ENCODE measurements at places on chromosomes 4 and X.

GRCh38 chrX:109448282-109448938, 33.5 kb downstream of the GUCY2F start:
- no peaks in the 10 kb centered on the region for H3K27me3 ChIP-seq
- H3K4me3 ChIP-seq: no peak overlapping the region
- no peak overlapping the region for H3K27ac ChIP-seq
- H3K4me1 ChIP-seq: no peaks in the 10 kb centered on the region

- H3K36me3 ChIP-seq: no peaks in the 10 kb centered on the region
- no peaks in the 10 kb centered on the region for H3K27me3 ChIP-seq
- H3K27ac ChIP-seq: no peak overlapping the region
- peaks cover 11% of the 10 kb centered on the region for H3K4me1 ChIP-seq
Observed at GRCh38 chr4:151304755-151305154, 20.6 kb downstream of the SH3D19 start.

GRCh38 chr4:185143601-185143969, 519 bp downstream of the SLC25A4 start:
- H3K4me1 ChIP-seq: peaks cover 8% of the 10 kb centered on the region
- DNase-seq: no peak
- no peak overlapping the region for H3K27ac ChIP-seq
- H3K27me3 ChIP-seq: peaks cover 13% of the 10 kb centered on the region

- no peak for DNase-seq
- H3K4me3 ChIP-seq: no peak overlapping the region
- H3K27ac ChIP-seq: no peak overlapping the region
- no peaks in the 10 kb centered on the region for H3K4me1 ChIP-seq
- no peaks in the 10 kb centered on the region for H3K36me3 ChIP-seq
Observed at GRCh38 chr4:1494416-1495315, 88.4 kb upstream of the NKX1-1 start.

GRCh38 chrX:134649770-134650169, 8.5 kb downstream of the PLAC1 start:
- no peak overlapping the region for H3K27ac ChIP-seq
- no peaks in the 10 kb centered on the region for H3K27me3 ChIP-seq
- no peaks in the 10 kb centered on the region for H3K4me1 ChIP-seq
- H3K36me3 ChIP-seq: no peaks in the 10 kb centered on the region

DNA sequence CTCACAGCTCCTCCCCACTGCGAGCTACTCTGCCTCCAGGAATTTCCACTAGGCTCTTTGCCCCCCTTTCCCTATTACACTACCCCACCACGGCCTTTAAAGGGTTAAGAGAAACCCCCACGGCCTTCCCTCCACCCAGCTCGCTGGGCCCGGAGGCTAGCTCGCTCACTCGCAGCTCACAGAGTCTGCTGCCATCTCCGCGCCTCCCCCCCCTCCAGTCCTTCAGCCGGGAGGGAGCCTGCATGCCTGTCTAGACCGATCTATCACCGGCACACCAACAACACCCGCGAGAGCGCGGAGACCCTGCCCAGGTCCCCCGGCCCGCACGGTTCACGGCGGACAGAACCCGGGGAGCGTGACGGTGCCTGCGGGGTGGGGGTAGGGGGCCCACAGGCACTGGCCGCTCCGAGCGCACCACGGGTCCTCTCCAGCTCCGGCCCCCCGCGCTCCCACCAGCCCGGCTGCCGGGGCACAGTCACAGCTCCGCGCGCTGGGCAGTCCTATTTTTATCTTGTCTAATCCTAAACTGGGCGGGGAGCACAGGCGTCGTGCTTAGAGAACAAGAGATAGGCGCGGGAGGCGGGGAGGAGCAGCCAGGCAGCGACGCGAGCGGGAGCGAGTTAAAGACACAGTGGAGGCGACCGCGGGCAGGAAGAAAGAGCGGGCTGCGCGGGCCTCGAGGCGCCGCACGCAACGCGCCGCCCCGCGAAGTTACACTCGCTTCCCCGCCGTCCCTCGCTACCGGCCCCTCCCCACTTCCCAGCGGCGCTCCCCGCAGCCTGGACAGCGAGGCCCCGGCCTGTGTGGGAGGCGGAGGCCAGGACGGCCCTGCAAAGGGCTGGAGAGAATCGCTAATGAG, 3.5 kb downstream of the BCOR start:
- 0 out of 2 replicates have a peak overlapping the region, but pooled peaks have one; percentile 23 for H3K27ac ChIP-seq
- peak; percentile 59 for DNase-seq
- H3K36me3 ChIP-seq: 0 out of 2 replicates have a peak, but pooled peaks cover 2% of the 10 kb centered on the region

DNA sequence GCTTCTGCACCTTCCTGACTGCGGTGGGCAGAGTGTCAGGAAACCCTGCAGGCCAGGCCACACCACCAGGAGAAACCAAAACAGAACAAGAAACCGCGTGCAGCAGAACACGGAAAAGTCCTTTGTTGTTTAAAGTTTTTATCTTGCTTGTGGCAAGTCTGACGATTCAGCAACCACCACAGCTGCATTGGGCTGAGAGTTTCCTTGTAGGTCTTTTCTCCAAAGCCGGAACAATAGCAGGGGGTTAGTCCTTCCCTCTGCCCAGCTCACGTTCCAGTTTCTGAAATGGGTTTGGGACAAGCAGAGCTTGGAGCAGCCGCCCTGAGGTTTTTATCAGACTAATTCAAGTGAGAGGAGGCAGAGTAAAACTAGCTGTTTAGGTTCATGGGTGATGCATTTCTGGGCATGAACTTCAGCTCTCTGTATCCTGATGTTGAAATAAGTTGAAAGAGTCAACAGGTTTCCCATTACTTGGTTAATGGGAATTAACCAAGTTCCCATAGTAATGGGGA, 216.9 kb downstream of the PTTG2 start:
- H3K27me3 ChIP-seq: no peaks in the 10 kb centered on the region
- no peak overlapping the region for H3K27ac ChIP-seq
- peak; percentile 23 for DNase-seq
- H3K36me3 ChIP-seq: no peaks in the 10 kb centered on the region
- H3K4me1 ChIP-seq: peaks cover 14% of the 10 kb centered on the region

GRCh38 chr4:149891426-149891825, 75.8 kb upstream of the IQCM start:
- H3K4me3 ChIP-seq: no peak overlapping the region
- H3K4me1 ChIP-seq: peaks cover 26% of the 10 kb centered on the region
- H3K36me3 ChIP-seq: no peaks in the 10 kb centered on the region
- H3K27ac ChIP-seq: peak overlapping the region; percentile 14
- H3K27me3 ChIP-seq: no peaks in the 10 kb centered on the region
- DNase-seq: no peak

- no peaks in the 10 kb centered on the region for H3K36me3 ChIP-seq
- no peak overlapping the region for H3K27ac ChIP-seq
- H3K4me3 ChIP-seq: no peak overlapping the region
- H3K27me3 ChIP-seq: peaks cover 15% of the 10 kb centered on the region
- no peak for DNase-seq
Observed at GRCh38 chr4:89834486-89835209, 2.3 kb downstream of the SNCA start.

GRCh38 chr4:10354225-10354624, 103.0 kb downstream of the ZNF518B start:
- H3K4me3 ChIP-seq: no peak overlapping the region
- H3K4me1 ChIP-seq: no peaks in the 10 kb centered on the region
- no peaks in the 10 kb centered on the region for H3K36me3 ChIP-seq
- H3K27me3 ChIP-seq: no peaks in the 10 kb centered on the region
- no peak overlapping the region for H3K27ac ChIP-seq
- no peak for DNase-seq

DNA sequence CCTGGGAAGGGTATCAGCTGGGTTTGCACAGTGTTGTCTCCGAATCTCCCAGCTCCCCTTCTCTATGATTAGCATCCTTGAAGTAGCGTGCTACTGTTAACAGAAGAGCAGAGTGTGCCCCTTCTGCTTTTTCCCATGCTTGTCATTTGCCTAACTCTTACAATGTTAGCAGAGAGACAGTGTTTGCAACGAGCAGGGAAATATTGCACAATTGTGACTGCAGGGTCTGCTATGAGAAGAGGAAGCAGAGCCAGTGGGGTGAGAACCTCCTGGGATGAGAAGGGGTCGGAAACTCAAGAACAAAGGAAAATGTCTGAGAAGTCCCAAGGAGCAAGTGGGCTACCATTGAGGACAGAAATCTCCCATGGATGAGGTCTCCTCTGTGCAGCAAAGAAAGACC, 7.8 kb upstream of the CHRNA9 start:
- DNase-seq: no peak
- H3K27me3 ChIP-seq: no peaks in the 10 kb centered on the region
- H3K27ac ChIP-seq: no peak overlapping the region
- no peaks in the 10 kb centered on the region for H3K36me3 ChIP-seq
- no peaks in the 10 kb centered on the region for H3K4me1 ChIP-seq

DNA sequence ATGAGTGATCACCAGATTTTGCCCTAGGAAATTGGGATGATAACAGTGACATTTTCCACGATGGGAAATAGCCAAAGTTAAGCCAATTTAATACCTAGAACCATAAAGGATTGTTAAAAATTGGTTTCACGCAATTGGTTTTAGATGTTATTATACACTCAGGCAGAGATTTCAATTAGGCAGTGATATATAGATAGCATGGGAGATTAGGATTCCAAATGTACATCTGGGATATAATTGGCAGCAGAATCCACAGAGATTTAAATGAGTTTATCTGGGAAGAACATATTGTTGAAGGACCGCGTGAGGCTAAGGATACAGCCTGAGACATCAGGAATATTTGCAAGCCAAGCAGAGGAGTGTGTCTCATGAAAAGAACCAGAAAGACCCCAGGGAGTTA, 351.6 kb downstream of the GPM6A start:
- H3K27me3 ChIP-seq: no peaks in the 10 kb centered on the region
- no peaks in the 10 kb centered on the region for H3K36me3 ChIP-seq
- H3K27ac ChIP-seq: no peak overlapping the region
- no peak overlapping the region for H3K4me3 ChIP-seq
- no peaks in the 10 kb centered on the region for H3K4me1 ChIP-seq
- DNase-seq: no peak

GRCh38 chr4:61407642-61408618, 207.8 kb downstream of the ADGRL3 start:
- no peak overlapping the region for H3K4me3 ChIP-seq
- DNase-seq: no peak
- H3K4me1 ChIP-seq: no peaks in the 10 kb centered on the region
- no peaks in the 10 kb centered on the region for H3K27me3 ChIP-seq
- no peak overlapping the region for H3K27ac ChIP-seq
- no peaks in the 10 kb centered on the region for H3K36me3 ChIP-seq

DNA sequence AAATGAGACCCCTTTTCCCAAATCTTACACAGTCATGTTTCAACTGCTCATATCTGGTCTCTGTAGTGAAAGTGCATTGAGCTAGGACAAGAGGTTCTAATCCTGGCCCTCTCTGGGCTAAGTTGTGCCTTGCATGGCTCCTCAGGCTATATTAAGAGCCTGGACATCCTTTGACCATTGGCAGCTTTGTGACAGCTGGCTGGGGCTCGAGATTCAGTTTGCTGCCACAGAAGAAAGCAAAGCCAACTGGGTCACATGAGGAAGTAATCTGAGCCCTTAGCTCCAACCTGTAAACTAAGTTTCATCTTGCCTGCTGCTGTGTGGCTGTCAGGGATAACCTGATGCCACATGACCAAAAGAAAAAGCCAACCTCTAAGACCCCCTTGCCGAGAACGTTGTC, 51.8 kb upstream of the JADE1 start:
- H3K27ac ChIP-seq: no peak overlapping the region
- H3K4me3 ChIP-seq: no peak overlapping the region
- no peaks in the 10 kb centered on the region for H3K4me1 ChIP-seq
- no peaks in the 10 kb centered on the region for H3K27me3 ChIP-seq
- no peak for DNase-seq
- no peaks in the 10 kb centered on the region for H3K36me3 ChIP-seq

- no peak overlapping the region for H3K27ac ChIP-seq
- H3K4me1 ChIP-seq: no peaks in the 10 kb centered on the region
- no peaks in the 10 kb centered on the region for H3K36me3 ChIP-seq
- no peak for DNase-seq
Observed at GRCh38 chr4:14915018-14915417, 87.3 kb upstream of the CPEB2 start.

DNA sequence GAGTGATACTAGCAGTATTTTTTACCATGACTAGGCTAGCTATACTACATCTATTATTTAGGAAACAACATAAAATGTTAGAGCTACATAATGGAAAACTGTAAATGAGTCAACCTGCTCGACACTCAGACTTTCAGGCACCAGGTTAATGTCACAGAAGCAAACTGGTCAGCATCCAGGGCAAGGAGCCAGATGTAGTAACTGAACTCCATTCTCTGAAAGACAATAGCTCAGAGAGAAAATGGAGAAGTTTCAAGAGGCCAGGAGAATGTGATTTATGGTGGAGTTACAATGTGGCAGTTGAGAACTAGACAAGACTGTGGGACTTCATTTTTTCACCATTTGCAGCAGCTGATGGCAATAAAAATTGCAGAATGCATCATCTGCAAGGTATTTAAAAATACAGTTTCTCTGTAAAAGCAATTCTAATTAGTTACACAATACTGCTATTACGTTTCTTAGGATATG, 342.7 kb upstream of the PABPC4L start:
- no peak for DNase-seq
- no peak overlapping the region for H3K27ac ChIP-seq
- no peaks in the 10 kb centered on the region for H3K36me3 ChIP-seq
- no peaks in the 10 kb centered on the region for H3K27me3 ChIP-seq
- no peaks in the 10 kb centered on the region for H3K4me1 ChIP-seq

GRCh38 chr4:140212646-140213045, 58.7 kb upstream of the MAML3 start:
- DNase-seq: no peak
- H3K27ac ChIP-seq: no peak overlapping the region
- H3K4me1 ChIP-seq: 0 out of 2 replicates have a peak, but pooled peaks cover 4% of the 10 kb centered on the region
- H3K27me3 ChIP-seq: no peaks in the 10 kb centered on the region

GRCh38 chr4:17915439-17915838, 104.7 kb downstream of the NCAPG start:
- no peak for DNase-seq
- H3K27ac ChIP-seq: no peak overlapping the region
- H3K4me1 ChIP-seq: no peaks in the 10 kb centered on the region
- H3K36me3 ChIP-seq: no peaks in the 10 kb centered on the region
- no peak overlapping the region for H3K4me3 ChIP-seq

GRCh38 chr4:34676400-34676799, 1567.9 kb downstream of the ARAP2 start:
- no peaks in the 10 kb centered on the region for H3K36me3 ChIP-seq
- H3K27ac ChIP-seq: no peak overlapping the region
- DNase-seq: no peak
- H3K4me1 ChIP-seq: no peaks in the 10 kb centered on the region

- no peak overlapping the region for H3K4me3 ChIP-seq
- no peaks in the 10 kb centered on the region for H3K27me3 ChIP-seq
- H3K4me1 ChIP-seq: peaks cover 11% of the 10 kb centered on the region
- no peaks in the 10 kb centered on the region for H3K36me3 ChIP-seq
Observed at GRCh38 chr4:87835743-87836142, 3.0 kb downstream of the MEPE start.

DNA sequence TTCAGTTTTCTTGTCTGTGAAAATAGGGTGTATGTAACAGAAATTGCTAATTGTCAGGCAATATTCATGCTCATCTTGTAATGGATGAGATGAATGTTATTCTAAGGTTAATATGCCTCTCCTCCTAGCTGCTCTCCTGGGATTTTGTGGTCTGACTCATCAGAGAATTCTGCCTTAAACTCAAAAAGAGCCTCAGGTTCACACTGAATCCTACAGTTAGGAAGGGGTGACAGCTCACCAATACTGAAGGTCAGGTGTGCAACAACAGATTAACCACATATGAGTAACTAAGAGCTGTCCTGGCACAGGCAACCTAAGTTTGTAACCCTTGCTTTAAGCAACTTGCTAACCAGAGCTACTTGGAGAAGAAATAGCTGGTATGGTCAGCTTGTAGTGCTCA, 197.7 kb downstream of the SPATA18 start:
- no peaks in the 10 kb centered on the region for H3K36me3 ChIP-seq
- no peak for DNase-seq
- H3K4me3 ChIP-seq: no peak overlapping the region
- no peaks in the 10 kb centered on the region for H3K4me1 ChIP-seq

All from SJSA1 (cell line).